ENCODE measurements at places on chromosomes 5 and 9. TPM values are rescaled to one million over a fixed set of nuclear protein-coding genes. Genes with fewer than 3 reads are reported as not detected.
A peak's percentile ranks its signal among the peaks of the same experiment; 100 is the strongest.

The IFNA21 gene
- not detected for total RNA-seq

The PCDHB13 gene
- total RNA-seq = 0.76 TPM

The PCDHGA1 gene
- 0.97 TPM for total RNA-seq

The OR2V2 gene
- not detected for total RNA-seq

The ODF2 gene
- 10.7 TPM for total RNA-seq

The LCN10 gene
- 1.7 TPM for total RNA-seq

The GABBR2 gene
- not detected for total RNA-seq

The TTC39B gene
- total RNA-seq = 1.8 TPM

The CCNI2 gene
- not detected for total RNA-seq

The MEF2C gene
- total RNA-seq = 63.8 TPM

The NR2F1-AS1 gene
- total RNA-seq = 0.13 TPM

The SOHLH1 gene
- not detected for total RNA-seq

GRCh38 chr5:59000211-59000610, 417.3 kb downstream of the RAB3C start:
- no peak for DNase-seq

- no peak for DNase-seq
Observed at GRCh38 chr5:154242442-154242841, 51.9 kb downstream of the GALNT10 start.

- no peak for DNase-seq
Observed at GRCh38 chr5:139134906-139135305, 63.3 kb downstream of the SIL1 start.

GRCh38 chr9:93541005-93541404, 35.4 kb upstream of the PHF2 start:
- no peak for DNase-seq

DNA sequence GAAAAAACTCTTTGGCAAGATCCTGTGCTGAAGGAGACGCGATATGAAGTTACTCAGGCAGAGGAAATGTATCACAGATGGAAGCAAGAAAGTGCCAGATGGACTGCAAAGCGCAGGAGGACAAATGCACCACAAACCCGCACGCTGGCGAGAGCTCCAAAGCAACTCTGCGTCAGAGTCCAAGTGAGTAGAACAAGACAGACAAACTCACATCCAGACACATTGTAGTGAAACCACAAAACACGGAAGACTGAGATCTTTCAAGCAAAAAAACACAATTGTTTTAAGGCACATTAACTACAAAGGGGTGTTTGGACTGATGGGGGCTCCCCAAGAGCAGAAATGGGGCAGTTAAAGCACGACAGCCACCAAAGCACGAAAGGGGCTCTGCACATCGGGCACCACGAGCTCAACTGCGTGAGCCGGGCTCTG, 39.2 kb upstream of the NKD2 start:
- DNase-seq = no peak

DNA sequence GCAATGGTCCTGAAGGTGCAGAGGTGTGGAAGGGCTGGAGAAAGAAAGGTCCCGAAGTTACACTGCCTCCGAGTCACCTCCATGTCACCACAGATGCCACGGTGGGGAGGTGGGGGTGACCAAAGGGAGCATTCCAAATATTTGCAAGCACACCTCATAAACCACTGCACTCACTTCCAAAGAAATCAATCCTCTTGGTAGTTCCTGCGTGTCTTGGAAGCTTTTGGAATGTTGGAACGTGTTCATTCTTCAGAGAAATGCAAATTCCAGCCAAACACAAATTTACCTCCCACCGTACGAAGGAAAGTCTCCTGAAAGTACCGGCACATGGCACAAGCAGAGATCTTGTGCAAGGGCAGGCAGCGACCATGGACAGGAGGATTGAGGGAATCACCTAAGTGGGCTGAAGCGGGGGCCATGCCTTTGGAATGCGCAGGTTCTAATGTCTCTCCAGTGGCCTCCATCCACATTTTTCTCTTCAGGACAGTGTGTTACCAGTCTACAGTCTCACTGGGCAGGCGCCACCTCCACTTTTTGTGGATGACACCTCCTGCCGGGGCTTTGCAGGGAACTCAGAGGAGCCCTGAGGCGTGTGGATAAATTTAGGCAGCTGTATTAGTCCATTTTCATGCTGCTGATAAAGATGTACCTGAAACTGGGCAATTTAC, 54.0 kb downstream of the NSUN2 start:
- DNase-seq = no peak

DNA sequence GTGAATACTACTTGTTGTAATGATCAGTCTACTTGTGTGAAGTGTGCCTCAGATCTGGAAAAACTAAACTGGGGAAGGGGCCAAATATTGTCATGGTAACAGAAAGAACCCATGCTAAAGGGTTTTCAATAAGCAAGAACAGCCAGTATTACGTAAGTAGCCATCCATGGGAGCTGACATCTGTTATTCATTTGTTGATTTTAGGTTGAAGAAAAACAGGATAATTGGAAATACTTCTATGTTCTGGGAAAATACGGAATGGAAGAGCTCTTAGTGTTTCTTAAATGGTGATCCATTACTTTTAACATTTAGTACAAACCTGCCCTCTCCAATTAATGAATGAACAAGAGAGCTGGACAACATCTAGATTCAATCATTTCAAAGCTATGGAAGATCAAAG, 485.8 kb downstream of the NTRK2 start:
- no peak for DNase-seq

GRCh38 chr5:176904276-176904675, 5.1 kb upstream of the HK3 start:
- no peak for DNase-seq

DNA sequence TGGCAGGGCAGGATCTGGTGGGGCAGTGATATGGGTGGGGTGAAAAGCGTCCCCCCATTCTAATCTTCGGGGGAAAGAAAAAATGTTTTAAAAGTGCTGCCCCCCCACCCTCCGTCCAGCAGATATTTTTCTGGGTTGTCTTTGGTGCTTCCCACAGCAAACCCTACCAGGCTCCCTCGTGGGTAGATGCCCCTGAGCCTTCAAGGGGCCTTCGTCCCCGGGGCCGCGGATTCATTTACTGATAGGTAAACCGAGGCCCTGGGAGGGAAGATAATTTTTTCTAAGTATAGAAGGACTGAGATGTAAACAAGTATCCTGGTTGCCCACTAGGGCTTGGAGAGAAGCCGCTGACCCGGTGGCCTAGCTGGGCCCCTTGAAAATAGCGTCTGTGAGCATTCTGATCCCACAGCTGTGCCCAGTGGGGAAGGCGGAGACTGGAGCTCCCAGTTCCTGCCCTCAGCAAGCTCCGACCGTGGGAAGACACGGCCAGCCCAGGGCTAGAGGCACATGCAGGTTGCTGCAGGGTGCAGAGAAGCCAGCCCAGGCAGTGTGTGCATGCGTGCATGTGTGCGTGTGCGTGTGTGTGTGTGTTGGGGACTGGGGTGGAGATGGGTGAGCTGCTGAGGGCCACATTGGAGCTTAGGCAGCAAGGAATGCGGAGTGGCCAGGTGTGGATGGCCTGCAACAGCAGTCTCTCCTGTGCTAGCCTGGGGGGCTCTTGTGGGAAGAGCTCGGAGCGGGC, 6.0 kb upstream of the RXRA start:
- no peak for DNase-seq

DNA sequence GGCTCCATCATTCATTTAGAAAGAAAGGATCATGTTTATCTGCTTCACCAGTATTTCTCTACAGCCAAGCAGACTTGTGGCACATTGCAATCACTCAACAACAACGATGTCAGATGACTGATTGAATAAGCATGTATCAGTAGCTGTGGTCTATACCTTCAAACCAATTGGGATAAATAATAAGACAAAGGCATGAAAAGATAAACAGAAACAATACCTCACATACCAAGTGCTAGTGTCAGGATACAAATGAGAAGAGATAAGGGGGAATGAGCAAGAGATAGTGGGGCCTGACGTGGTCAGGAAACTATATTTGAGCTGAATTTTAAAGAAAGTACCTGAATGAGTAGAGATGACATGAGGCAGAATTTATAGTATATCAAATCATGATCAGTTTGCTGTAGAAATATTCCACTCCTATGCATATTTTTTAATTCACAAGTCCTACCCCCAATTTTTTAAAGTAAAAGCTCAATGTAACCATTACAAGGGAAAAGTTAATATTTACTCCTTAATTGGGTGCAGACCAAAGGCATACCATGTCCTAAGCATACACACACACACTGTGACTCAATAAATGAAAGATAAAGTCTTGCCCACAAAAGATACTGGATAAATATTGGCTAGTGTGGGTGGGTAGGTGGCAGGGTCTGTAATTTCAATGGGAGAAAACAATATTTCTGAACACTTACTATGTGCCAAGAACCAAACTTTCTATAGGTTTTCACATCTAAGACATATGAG, 284.5 kb downstream of the SPOCK1 start:
- no peak for DNase-seq

DNA sequence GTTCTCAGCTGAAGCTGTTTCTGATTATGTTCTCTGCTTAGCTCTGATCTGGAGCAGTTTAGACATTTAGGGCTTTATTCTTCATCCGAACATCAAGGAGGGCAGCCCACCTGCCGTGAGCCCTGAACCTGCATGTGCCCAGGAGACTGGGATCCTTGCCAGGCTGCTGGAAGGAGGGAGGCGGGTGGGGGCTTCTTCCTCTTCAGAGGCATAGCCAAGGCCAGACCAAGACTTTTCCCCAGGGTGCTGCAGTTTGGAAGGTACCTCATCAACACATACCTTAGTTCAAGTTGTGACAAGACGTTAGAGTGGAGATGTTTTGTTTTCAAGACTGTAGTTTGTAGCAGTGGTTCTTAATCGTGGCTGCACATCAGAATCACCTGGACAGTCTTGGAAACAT, 64.9 kb downstream of the RALGPS1 start:
- DNase-seq = no peak

DNA sequence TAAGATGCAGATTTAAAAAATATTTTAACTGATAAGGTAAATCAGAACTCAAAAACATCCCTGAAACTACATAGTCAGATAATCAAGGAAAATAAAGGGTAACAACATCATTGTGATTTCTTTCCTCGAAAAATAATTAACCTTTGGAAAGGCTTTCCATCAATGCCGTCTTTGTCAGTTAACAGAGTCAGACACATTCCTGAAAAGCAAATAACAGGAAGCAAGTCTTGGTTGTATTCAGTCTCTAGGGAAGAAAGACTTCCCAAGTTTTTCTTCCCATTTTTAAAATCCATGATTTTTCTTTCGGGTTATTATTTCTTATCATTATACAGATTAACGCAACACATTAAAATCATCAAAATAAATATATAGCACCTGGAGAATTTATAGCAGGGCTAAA, 256.4 kb upstream of the CDH6 start:
- DNase-seq = no peak

DNA sequence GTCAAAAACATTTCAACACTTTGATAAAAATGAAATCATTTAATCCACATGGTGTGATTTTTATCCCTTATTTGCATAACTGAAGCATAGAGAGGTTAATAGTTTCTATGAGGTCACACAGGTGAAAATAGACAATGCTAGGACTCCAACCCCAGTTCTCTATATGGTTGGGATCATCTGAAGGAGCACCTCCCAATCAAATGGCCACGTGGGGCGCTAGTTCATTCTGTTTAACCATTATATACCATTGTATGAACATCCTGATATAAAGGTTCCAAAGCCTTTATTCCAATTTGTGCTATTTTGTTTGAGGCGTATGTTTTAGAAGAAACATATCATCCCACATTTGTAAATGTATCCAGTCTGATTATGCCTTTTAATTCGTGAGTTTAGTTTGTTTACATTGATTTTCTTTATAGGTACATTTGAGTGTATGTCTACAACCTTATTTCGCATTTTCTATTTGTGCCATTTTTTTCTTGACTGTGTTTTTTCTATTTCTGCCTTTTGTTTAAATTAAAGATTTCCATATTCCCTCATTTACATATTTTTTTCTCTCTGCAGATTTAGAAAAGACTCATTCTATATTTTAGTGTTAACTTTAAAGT, 1092.0 kb downstream of the MAT2B start:
- DNase-seq = no peak

GRCh38 chr5:177957241-177957640, 38.8 kb downstream of the PROP1 start:
- no peak for DNase-seq

- peak; percentile 49 for DNase-seq
Observed at GRCh38 chr5:133245191-133246052, 193.6 kb downstream of the HSPA4 start.

DNA sequence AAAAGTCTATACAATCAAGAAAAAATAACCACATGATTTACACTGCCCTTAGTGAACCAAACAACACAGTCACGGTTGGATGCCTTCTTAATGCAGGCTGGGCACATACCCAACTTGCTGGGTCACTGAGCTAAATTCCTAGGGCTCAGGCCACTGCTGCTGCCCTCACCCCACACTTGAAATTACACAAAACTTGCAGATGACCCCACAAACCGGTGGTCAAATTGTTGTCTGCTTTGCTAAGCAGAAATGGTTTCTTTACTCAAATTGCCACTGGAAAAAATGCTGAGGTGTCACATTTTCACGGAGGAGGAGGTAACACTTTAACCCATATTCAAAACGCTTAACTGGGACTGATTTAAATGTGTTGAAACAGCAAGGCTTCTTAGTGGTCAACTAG, 62.4 kb downstream of the HMHB1 start:
- no peak for DNase-seq

DNA sequence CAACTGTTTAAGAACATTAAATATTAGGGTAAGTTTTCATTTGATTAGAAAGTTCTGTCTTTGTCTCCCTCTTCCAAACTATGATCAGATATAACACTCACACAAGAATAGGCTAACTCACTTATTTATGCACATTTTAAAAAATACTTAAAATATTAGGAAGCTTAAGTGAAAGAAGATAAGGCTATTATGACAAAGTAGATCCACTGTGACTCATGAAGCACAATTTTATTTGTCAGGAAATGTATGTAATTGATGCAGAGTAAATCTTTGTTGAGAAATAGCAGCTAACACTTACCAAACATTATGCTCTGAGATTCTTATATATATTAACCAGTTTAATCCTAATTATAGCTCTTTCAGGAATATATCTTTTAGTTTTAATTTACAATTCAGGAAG, 560.6 kb downstream of the CSNK1G3 start:
- no peak for DNase-seq

DNA sequence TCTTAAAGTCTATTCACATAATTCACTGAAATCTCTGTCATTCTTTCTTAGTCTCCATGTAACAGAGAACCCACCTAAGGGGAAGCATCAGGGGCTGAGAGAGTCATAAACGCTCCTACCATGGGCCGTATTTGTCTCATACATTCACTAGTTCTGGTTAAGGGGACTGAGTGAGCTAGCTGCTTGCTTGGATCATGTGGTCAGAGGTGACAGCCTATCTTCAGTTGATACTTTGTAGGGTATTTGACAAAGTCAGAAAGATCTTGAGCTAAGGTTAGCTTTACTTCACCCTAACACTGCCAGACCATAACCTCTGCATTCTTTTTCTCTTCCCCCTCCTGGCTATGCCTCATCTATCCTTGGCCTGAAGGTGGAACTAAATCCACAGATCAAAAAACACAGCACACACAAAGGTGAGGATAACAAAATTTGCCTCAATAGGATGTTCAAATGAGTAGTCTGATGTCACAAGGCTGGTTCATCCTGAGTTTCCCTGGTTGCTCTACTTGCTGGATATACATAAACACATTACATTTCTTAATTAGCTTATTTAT, 66.5 kb downstream of the MARCHF3 start:
- no peak for DNase-seq
